C1 segment of cervical spinal cord (tissue), 14 donors: ENCODE measurements at places on chromosomes 11 and 22.

GRCh38 chr11:92782806-92783205 lies 186.6 kb upstream of the MTNR1B start:
- DNase-seq = no peak

DNA sequence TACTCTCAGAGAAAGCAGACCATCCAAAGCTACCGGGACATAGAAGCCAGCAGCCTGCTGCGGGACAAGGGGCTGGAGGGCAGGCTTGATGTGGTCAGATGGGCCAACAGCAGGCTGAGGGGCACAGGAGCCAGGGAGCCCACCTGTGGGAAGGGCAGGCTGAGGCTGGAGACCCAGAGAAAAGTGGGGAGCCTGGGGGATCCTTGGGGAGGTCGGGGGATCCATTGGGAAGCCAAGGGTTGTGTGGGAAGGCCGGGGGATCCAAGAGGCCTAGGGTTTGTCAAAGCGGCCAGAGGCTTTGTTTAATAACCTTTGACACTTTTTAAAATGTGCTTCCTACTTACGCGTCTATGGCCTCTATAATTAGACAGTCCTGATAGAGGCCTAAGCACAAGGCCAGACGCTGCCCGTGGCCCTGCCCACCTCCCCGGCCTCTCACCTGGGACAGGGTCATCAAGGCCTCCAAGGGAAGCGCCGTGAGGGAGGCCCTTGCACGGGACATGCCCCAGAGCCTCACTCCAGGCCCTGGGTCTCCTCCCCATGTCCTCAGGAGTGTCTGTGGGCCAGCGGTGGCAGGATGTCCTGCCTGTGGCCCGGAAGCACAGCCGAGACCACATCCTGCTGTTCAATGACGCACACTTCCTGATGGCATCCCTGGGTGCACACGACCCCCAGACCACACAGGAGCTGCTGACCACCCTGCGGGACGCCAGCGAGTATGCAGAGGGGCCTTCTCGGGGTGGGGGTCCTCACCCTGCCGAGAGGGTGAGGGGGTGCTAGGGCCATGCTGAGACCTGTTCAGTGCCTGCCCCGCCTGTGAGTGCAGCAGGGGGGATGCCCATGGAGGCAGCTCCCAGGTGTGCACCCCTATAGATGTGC lies 8.6 kb upstream of the GTSE1 start:
- no peak for DNase-seq

DNA sequence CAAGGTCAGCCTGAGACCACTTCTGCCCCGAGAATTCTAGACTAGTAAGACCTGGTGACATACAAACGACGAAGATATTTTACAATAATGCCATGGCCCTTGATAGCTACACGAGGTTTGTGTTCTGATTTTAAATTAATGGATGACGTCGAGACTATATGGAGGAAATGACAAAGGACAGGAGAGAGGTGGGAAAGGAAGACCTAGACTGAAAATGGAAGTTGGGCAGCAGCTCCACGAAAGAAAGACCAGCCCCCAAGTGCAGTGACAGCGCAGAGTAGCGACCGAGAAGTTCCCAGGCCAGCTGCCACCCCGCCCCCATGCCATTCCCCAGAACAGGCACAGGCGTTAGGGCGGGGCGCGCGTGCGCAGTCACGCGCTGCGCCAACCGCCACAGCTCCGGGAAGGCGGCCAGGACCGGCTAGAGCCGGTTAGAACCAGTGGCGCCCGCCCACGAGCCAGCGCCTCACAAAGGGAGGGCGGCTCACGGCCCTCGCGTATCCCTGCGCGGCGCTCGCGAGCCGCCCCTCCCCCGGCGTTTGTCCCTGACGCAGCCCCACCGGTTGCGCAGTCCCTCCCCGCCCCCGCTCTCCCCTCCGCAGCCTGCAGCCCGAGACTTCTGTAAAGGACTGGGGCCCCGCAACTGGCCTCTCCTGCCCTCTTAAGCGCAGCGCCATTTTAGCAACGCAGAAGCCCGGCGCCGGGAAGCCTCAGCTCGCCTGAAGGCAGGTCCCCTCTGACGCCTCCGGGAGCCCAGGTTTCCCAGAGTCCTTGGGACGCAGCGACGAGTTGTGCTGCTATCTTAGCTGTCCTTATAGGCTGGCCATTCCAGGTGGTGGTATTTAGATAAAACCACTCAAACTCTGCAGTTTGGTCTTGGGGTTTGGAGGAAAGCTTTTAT lies 1.5 kb upstream of the MALAT1 start:
- peak; percentile 98 for DNase-seq

- no peak for DNase-seq
Observed at GRCh38 chr11:60657888-60658287, 41.5 kb upstream of the MS4A8 start.

GRCh38 chr11:90661233-90661632 lies 438.4 kb upstream of the CHORDC1 start:
- no peak for DNase-seq

DNA sequence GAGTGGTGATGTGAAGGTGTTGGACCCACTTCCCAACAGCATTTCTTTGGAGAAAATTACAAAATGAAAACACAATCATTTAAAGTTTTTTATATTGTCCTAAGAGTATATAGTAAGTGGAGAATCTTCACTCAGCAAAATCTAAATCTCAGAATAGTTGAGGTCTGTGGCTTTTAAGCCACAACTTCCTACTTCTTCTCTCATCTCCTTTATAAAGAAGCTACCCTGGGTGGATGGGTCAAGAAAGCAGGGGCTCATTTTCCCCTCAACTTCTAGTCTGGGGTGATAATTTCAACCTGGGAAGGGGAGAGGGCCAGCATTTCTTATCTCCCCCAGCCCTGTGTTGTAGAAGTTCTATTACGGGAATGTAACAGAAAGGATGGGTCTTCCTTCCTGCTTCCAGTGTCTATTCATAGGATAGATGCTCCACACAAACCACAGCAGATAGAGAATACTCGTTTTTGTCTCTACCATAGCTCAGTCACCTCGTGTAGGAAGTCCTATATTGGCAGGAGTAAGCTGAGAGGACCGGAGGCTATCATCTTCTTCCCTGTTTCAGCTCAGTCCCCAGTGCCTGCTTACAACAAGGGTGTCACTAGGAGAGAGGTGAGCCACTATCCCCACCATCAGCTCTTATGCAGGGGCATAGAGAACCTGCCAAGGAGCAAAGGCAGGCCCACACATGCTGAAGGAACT lies 341.5 kb downstream of the CASP12 start:
- no peak for DNase-seq

GRCh38 chr11:57325735-57326048 lies 940 bp upstream of the TNKS1BP1 start:
- peak; percentile 24 for DNase-seq

DNA sequence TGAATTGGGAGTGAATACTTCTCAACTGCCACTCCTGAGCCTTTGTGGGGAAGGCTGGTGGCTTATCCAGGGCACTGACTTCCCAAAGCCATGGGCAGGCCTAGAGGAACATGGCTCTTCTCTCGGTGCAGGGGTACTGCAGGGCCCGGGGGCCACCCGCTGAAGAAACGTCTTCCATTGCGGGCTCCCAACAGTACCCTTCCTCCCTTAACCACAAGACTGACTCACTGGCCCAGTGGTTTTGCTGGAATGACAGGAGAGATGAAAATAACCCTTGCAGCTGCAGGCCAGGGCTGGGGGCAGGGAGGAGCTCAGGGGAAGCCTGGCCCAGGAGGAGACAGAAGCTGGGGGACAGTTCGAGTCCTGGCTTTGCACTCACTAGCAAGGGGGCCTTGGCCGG lies 13.5 kb downstream of the TXN2 start:
- DNase-seq = no peak

GRCh38 chr11:76322540-76322939 lies 58.4 kb downstream of the THAP12 start:
- no peak for DNase-seq

DNA sequence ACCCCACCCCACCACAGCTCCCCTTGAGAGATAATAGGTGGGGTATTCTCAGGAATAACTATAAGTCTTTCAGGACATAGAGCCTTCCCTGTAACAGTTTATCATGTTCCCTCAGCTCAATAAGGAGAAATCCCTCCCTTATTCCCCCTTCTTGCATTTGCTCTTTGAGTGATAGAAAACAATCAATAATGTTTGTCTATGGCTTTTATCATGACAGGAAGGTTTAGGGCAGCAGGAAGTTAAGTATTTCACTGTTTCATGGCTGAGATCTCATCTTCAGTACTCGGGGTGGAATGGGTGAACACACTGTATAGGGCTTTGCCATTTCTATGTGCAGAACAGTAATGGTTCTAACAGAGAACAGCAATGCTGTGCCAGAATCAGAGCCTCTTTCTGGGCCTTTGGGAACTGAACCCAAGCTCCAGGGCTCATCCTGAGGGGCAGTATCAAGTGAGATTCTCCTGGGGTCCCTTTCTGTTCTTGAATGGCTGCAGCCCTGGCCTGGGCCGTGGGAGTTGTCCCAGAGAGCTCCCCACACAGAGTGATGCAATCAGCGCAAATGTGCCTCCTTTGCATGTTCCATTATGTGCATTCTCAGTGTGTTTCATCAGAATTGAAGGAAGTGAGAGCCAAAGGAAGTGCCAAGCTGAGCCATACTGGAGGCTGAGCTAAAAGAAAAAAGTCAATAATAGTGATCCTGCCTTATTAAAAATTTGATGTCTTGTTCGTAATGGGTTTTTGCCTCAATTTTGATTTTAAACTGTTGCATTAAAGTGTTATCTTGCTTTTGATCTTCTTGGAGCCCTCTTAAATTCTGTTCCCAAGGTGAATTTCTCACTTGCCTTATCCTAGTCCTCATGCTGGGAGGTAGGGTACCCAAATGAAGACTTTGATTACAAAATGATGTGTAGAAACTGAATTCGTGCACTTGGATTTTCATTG lies 2.9 kb upstream of the CYP2R1 start:
- no peak for DNase-seq

DNA sequence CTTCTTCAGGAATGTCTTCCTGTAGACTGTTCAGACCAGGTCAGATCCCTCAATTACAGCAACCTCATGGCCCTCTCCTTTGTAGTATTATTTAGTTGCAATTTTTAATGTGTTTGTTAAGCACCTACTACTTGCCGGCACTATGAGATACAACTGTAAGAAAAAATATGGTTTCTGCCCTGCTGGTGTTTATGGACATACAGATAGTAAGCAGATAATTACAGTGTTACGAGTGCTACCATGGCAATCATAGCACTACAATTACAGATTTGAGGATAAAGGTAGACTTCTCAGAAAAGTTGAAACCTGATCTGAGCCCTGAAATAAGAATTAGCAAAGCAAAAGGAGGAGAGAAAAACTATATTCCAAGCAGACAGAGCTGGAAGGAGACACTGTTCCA lies 2.8 kb downstream of the LRRC51 start:
- DNase-seq = no peak

- no peak for DNase-seq
Observed at GRCh38 chr11:60281485-60281884, 1.0 kb downstream of the MS4A4A start.

DNA sequence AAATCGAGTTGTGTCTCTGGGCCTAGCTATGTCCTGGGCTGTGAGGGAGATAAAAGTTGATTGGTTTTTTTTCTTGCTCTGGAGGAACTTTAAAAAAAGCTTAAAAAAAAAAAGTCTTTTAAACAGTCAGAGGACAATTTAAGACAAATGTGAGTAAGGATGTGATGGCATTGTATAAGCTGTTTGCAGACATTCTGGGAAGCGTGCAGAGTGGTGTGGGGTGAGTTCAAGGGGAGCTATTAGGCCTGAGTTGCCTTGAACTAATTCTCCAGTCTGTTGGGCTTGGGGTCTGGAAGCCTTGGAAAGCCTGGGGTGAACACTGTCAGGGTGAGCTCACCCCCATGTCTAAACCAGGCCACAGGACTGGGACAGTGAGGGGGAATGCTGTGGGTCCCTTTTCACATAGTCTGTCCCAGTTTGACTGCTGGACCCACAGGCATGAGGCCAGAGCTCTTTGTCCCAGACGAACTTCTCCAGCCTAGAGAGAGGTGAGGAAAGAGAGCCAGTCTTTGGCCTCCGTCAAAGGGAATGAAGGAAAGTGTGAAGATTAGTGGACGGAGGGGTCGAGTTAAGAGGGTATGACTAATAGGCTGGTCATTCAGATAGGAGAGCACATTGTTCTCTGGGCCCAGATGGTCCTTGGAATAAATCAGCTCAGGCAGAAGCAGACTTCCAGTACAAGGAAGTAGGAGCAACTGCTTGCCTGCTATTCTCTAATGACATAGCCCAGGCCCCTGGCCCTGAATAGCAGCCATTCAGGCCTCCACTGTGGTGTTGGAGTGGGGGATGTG lies 76.4 kb upstream of the NNMT start:
- no peak for DNase-seq

DNA sequence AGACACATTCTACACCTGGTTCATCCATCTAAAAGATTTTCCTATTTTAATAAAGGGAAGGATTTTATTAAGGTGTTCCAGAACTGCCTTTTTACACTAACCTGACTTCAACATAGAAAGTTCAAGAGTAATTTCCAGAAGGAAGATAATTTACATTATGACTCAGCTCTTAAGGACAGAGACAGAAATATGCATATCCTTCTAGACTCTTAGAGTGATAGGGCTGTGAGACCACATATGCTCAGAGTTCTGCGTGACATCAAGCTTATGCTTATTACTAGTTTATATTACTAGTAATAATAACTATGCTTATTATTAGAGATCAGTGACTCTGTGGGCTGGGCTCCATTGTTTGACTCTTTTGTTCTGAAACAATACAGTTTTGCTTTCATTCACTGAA lies 4.6 kb downstream of the PDGFD start:
- DNase-seq = no peak

DNA sequence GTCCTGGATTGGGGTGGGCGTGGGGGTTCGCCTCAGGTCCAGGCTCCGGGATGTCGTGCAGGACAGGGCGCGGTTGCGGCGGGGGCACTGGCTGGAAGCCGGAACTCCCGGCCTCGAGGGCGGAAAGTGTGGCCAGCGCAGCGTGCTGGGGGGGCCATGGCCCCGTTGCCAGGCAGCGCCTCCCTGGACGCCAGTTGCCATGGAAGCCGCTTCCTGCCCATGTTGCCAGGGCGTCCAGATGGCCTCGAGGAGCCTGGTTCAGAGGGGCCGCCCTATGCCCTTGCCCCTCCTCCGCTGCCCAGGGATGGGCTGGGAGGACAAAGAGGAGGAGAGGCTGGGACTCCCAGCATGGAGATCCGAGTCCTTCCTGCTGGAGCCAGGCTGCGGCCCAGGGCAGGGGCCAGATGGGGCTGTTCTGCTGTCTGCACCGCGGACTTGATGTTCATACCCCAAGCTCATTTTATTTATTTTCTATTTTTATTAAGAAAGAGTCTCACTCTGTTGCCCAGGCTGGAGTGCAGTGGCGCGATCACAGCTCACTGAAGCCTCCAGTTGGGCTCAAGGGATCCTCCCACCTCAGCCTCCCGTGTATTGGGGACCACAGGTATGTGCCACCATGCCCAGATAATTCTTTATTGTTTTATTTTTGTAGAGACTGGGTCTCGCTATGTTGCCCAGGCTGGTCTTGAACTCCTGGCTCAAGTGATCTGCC lies 4.6 kb upstream of the CCDC188 start:
- DNase-seq = peak; percentile 13

- DNase-seq = no peak
Observed at GRCh38 chr11:80584661-80585060, 1143.8 kb upstream of the TENM4 start.

- peak; percentile 85 for DNase-seq
Observed at GRCh38 chr11:124622531-124623451, at the start of gene TBRG1. Gene TBRG1 (plus strand): TSS chr11:124622864. CDS start chr11:124623084, 220 bp downstream.

DNA sequence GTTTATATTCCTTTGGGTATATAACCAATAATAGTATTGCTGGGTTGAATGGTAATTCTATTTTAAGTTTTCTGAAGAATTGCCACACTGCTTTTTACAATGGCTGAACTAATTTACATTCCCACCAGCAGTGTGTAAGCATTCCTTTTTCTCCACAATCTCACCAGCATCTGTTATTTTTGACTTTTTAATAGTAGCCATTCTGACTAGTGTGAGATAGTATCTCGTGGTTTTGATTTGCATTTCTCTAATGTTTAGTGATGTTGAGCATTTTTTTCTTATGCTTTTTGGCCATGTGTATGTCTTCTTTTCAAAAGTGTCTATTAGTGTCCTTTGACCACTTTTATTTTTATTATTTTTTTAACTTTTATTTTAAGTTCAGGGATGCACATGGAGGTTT lies 275.3 kb downstream of the METTL15 start:
- no peak for DNase-seq
